Myometrial cell (primary cell): ENCODE measurements at places on chromosomes 2 and 18. TPM values are rescaled to one million over a fixed set of nuclear protein-coding genes. Genes with fewer than 3 reads are reported as not detected.

GPR39 gene
- 9.2 and 13.5 TPM in 2 replicates for total RNA-seq

CRYGD gene
- total RNA-seq: not detected in 2 replicates

NPHP1 gene
- total RNA-seq: 4.3 and 6.7 TPM in 2 replicates

CHRNA1 gene
- total RNA-seq: not detected in 2 replicates

ALPI gene
- not detected in 2 replicates for total RNA-seq

RIT2 gene
- not detected in 2 replicates for total RNA-seq

FAM124B gene
- not detected in 2 replicates for total RNA-seq

TTLL4 gene
- total RNA-seq: 6.6 and 9.6 TPM in 2 replicates

LAMA1 gene
- 17.7 and 21.6 TPM in 2 replicates for total RNA-seq

FBXO41 gene
- 0.29 and 10.1 TPM in 2 replicates for total RNA-seq

CBLN2 gene
- not detected in 2 replicates for total RNA-seq

SLC4A3 gene
- 5.5 and 5.7 TPM in 2 replicates for total RNA-seq

EDAR gene
- not detected in 2 replicates for total RNA-seq

CFC1 gene
- not detected in 2 replicates for total RNA-seq

INO80D gene
- total RNA-seq: 2.8 and 2.9 TPM in 2 replicates

SPP2 gene
- total RNA-seq: not detected in 2 replicates

EVX2 gene
- not detected in 2 replicates for total RNA-seq

GALNT13 gene
- total RNA-seq: 0.18 and 1.7 TPM in 2 replicates

GKN1 gene
- not detected in 2 replicates for total RNA-seq

HTRA2 gene
- total RNA-seq: 38.5 and 44.4 TPM in 2 replicates

LGALSL gene
- total RNA-seq: 0.29 and 1.4 TPM in 2 replicates

IL36A gene
- total RNA-seq: not detected in 2 replicates

NYAP2 gene
- total RNA-seq: not detected in 2 replicates

FZD7 gene
- 12.1 and 16.1 TPM in 2 replicates for total RNA-seq

SLC30A3 gene
- not detected in 2 replicates for total RNA-seq

CKAP2L gene
- 4.0 and 7.6 TPM in 2 replicates for total RNA-seq

FAP gene
- total RNA-seq: 72.6 and 84.9 TPM in 2 replicates

SERPINB3 gene
- total RNA-seq: not detected in 2 replicates

CCDC85A gene
- total RNA-seq: 1.6 and 3.7 TPM in 2 replicates
